Nephron progenitor cell (in vitro differentiated cells): ENCODE measurements at places on chromosomes 7 and 10.

DNA sequence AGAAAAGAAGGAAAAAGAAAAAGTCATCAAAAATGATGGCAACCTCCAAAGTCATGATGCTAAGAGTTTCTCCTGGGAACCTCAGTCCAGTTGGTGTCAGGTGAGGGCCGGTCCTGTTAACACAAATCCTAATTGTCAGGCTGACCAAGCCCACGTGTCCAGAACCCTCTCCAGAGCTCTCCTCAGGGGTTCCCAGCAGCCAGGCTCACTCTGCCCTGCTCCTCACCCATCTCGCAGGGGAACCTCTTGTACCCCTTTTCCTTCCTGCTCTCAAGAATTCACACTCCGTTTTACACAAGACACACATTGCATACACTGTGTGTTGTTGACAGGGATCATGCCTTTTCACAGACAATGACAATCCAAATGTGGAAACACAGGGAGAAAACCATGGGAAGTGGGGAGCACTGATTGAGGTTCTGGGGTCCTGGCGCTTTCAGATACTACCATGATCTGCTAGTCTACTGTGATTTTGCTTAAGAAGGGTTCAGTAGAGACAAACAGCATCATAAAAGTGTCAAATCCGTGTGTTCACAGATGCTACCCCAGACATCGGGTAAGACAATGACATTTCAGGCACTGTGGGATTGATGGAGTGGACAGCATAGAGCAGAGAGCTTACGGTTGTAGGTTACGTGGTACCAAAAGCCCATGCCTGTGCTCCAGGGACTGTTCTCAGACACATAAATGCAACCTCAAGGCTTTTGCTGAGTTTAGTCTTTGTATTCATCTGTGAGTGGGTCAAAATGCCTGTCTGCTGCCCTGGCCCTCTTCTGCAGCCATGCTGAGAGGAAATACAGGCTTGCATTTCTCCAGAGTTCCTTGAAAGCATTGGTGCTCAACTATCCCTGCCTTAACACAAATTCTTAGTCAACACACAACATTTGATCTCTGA, 16.0 kb downstream of the IL2RA start:
- no peak for DNase-seq

DNA sequence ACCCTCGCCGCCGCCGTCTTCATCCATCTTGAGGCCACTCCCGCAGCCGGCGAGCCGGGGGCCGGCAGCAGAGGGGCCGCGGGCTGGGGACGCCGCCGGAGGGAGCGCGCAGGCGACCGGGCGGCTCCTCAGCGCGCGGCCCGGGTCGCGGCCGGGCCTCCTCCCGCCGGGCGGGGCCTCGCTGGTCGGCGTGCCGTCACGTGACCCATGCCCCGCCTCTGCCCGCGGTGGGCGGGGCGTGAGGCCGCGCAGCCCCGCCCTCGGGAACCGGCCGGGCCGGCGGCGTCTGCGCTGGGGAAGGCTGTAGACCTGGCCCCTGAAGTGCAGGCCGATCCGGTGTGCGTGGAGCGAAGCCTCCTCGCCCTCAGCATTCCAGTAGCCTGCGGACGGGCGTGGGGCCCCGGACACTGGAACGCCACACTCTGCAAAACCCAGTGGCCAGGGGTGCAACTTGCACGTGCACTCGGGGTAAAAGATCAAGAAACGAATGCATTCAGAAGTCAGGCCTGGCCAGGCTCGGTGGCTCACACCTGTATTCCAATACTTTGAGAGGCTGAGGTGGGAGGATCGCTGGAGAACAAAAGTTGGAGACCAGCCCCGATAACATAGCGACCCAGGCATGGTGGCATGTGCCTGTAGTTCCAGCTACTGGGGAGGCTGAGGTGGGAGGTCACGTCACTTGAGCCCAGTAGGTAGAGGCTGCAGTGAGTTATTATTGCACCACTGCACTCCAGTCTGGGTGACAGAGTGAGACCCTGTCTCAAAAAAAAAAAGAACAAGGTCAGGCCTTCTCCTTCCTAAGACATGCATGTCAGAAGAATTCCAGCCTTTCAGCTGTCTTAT, at the start of gene CYTH3:
TSS of gene CYTH3 (minus strand) at position 144 of the 843 bp plus-strand sequence. CDS start at position 27, 117 bp downstream.
- DNase-seq = peak; percentile 89

DNA sequence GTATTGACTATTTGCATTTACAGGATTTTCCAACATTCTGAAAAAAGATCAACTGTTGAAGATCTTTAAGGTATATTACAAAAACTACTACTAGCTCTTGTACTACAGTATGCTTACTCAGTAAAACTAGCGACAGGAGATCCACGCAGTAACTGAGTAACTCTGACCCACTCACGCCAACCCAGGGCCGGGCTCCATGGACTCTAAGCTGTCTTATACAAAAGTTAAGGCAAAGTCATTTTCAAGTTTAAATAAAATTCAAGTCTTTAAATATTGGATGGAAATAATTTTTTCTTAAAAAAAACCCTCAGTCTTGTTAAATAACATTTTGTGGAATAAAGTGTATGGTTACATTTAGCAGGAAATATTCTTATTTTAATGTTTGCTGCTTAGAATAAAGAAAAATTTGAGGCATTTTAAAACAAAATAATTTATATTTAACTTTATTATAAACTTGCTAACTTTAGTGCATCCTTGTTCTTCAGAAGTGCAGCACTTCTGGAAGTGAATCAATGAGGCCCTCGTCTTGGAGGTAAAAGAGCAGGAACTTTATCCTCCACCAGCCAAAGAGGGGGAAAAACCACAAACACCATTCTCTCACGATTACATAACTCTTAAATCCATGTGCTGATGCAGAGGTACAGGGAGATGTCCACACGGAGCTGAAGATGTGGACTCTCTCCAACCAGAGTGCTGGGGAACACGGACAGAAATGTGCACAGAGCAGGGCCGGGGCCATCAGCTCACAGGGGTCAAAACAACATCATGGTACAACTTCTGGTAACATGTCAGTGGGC, 119.9 kb downstream of the LARP4B start:
- DNase-seq = no peak

DNA sequence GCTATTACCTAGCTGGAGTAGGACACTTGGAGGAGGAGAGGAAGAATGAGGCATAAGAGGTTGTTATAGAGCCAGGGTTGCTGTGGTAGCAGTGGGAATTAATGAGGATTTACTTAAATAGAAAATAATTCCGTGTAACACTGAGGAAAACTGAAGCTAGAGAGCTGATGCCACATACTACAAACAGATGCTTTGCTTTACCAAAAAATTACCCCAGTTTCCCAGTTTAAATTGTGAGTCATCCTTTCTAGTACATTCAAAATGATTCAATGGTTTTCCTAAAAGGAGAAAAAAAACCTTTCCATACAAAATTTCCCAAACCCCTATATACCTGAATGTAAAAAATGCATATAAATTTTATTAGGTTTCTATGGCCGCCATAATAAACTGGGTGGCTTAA, 58.3 kb downstream of the ZNF518A start:
- DNase-seq = no peak

GRCh38 chr7:69363136-69363535, 235.1 kb upstream of the AUTS2 start:
- DNase-seq = no peak

GRCh38 chr7:27564881-27565482, 97.7 kb downstream of the HIBADH start:
- no peak for DNase-seq

DNA sequence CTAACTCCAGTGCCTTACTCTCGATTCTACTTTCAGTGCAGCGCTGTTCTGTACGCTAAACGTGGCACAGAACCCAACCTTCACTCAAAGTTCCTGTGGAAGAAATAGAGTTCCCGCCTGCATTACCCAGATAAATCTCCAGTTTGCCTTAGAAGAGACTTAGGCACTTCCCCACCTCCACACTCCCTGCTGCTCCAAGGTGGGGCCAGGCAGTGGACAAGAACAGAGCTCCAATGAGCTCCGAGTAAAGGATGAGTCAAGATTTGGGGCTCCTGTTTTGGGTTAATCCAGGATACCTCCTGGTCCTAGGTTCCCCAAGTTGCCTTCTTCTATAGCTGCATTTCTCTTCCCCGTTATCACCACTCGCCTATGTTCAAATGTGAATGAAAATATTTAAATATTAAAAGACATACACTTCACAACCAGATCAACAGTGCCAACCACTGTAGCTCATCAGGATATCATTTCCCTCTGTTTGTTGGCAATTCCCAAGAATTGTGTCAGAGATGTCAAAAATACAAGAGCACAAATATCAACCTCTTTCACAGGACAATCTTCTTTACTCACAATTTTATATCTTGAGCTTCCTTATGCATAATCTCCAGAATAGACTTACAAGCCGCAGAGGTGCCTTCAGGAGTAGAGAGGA, 48.0 kb downstream of the MALSU1 start:
- DNase-seq = no peak

GRCh38 chr7:42232275-42232674, 4.7 kb downstream of the GLI3 start:
- peak; percentile 52 for DNase-seq

GRCh38 chr7:43891069-43891955, 15.1 kb downstream of the URGCP start:
- DNase-seq = no peak

- no peak for DNase-seq
Measured at GRCh38 chr7:90693939-90694338, 97.8 kb downstream of the CDK14 start.

GRCh38 chr10:49599546-49599945, 10.6 kb upstream of the SLC18A3 start:
- DNase-seq = no peak

DNA sequence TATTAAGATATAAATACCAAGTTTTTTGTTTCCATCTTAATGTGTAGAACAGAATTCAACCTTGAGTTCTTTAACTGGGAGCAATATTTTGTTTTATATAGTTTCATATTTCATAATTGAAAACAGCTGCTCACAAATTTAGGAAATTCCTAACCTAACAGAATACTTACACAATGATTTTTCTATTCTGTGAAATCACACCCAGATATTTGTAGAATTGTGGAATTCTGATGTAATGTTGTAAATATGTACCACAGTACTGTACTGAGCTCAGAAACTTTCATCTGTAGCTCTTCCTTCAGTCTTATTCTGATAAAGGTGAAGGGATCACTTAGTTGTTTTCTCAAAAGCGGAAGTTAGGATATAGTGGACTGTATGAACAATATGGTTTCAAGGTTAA, 143.4 kb upstream of the GLI3 start:
- DNase-seq = no peak

- DNase-seq = no peak
Measured at GRCh38 chr10:80555415-80555814, 17.7 kb downstream of the SH2D4B start.

DNA sequence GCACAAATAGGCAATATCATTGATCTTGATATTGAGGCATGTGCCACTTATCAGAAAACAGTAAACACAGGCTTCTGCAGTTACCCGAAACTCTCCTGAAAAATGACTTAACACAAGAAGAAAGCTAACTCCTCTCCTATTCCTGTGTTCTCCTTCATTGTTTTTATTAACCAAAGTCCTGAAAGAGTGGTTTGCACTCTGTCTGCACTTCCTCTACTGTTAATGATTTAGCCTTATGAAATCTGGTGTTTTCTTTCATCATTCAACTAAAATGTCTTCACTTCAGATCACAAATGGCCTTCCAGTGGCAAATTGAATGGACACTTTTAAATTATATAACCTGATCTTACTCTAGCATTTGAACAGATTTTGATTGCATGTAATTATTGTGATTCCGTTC, 630.6 kb upstream of the PHF14 start:
- no peak for DNase-seq

DNA sequence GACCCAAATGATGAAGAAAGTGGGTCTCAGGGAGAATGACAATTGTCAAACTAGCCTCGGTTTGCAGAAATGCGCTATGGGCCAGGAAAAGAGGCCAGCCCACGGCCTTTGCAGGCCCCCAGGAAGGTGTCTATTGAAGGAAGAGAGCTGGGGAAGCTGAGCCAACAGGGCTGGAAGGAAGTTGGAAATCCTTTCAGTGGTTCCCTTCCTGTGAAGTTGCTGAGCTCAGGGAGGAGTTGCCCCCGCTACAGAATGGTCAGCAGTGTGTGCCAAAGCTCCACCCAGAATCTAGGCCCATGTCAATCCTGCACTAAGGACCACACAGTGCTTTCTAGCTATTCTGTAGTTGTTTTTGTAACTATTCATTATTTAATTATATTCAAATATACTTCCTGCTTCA, 91.6 kb upstream of the ANLN start:
- DNase-seq = no peak

GRCh38 chr10:131982185-131982756, 548 bp upstream of the BNIP3 start:
- no peak for DNase-seq

GRCh38 chr7:15557186-15557585, 4.6 kb downstream of the AGMO start:
- no peak for DNase-seq

DNA sequence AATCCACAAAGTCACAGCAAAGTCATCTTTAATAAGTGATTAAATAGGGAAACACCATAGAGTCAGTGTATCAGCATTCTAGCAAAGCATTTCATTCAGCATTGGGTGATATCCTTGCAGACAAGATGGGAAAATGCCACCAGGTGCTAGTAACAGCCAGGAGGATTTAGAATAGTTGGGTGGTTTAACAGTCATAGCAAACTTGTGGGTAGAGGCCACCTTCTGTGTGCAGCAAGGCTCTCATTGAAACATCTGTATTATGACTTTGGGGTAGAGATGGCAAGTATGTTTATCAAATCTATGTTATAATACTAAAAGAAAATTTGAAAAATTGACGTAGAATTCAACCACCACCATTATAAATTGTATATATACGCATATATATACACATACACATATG, 26.4 kb upstream of the ADO start:
- DNase-seq = no peak

- DNase-seq = no peak
Measured at GRCh38 chr7:155258226-155258560, 39.5 kb upstream of the INSIG1 start.

GRCh38 chr7:20839196-20839735, 52.6 kb upstream of the SP8 start:
- no peak for DNase-seq

- peak; percentile 63 for DNase-seq
Measured at GRCh38 chr7:28409716-28410627, 2.3 kb upstream of the CREB5 start.

GRCh38 chr7:134777908-134778580, 1.4 kb upstream of the CALD1 start:
- no peak for DNase-seq

- DNase-seq = no peak
Measured at GRCh38 chr7:35530124-35531109, 164.5 kb downstream of the HERPUD2 start.

DNA sequence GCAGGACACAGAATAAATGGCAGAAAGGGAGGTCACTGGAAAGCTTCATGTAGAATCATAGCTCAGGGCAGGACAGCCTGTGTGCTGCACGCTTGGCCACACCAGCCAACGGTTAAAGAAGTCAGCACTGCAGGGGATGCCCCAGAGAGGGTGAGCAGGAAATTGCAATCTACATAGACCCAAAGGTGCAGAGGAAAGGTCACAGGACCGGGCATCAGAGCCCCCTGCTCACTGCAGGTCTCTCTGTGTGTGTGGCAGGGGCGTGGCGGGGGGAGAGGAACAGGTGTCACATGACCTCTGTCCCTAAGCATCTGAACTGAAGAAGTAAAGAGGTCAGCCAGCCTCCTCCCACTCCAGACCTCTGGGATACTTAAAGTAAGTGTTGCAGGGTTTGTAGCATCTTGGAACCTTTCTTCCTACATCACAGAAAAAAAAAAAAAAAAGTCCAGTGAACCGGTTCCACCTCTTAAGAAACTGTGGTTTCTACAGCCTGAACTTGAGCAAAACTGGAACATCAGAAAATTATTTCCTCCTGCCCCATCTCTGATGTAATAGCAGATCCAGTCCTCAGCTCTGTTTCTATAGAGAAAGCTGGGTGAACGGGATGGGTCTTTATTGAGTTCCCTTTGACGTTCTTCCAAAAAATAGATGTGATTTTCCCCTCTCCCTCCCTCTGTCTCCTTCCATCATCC, 64.3 kb downstream of the RGS10 start:
- no peak for DNase-seq
